ENCODE measurements at places on chromosomes 1 and 21. TPM values are rescaled to one million over a fixed set of nuclear protein-coding genes. Genes with fewer than 3 reads are reported as not detected.

- no peak for DNase-seq
Observed at GRCh38 chr1:221429264-221429663, 312.6 kb downstream of the DUSP10 start.

GRCh38 chr21:19130379-19131028 lies 726.9 kb upstream of the TMPRSS15 start:
- no peak for DNase-seq

GRCh38 chr1:178951600-178951999 lies 74.1 kb upstream of the FAM20B start:
- no peak for DNase-seq

- DNase-seq: no peak
Observed at GRCh38 chr1:76430531-76430930, 356.0 kb downstream of the ST6GALNAC3 start.

DNA sequence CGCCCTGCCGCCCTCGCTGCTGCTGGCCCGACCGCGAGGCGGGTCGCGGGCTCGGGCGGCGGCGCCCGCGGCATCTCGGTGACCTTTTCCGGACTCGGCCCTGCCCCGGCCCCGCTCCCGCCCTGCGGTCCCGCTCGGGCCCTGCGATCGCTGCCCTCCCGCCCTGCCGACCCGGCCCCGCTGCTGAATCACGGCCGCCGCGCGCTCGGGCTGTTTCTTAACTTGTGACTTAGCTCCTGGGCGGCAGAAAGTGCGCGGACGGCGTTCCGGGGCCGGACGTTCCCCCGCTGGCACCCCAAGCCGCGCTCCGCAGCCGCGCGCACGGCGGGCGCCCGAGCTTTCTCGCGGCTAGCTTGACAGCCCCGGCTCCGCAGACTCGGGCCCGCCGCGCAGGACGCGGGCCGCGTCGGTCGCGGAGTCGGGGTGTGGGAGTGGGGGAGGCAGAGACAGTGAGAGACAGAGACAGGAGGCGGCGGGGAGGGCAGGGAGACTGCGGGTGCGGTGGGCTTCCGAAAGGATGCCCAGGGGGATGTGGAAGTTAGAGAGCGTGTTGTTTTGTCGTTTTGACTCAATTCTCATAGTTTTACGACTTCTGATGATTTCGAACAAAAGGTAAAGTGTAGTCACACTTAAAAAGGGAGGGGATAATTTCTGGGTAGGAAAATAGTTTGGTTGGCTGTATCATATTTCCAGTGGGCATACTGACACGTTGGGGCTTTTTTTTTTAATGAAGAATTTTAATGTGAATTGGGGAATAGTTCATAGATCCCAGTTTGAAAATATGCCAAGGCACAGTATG lies 49.8 kb downstream of the PRDM2 start:
- DNase-seq: peak; percentile 83

DNA sequence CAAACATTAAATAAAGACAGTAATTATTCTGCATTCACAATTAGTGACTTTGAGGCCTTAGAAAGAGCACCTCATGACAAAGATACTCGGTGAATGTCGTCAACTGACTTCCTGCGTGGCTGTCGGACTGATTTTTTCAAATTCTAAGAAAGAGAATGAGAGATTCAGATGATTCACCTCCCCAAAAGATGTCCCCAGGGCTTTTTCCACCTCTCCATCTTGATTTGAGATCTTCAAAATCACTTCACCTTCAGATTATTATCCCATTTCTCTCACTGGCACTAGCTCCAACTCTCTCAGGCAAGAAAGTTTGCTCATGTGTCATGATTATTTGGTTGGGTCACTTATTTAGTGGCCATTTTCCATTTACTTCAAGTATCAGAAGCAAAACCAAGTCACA lies 5.0 kb upstream of the EDEM3 start:
- no peak for DNase-seq

- DNase-seq: peak; percentile 79
Observed at GRCh38 chr1:16324456-16324890, 27.8 kb downstream of the FBXO42 start.

DNA sequence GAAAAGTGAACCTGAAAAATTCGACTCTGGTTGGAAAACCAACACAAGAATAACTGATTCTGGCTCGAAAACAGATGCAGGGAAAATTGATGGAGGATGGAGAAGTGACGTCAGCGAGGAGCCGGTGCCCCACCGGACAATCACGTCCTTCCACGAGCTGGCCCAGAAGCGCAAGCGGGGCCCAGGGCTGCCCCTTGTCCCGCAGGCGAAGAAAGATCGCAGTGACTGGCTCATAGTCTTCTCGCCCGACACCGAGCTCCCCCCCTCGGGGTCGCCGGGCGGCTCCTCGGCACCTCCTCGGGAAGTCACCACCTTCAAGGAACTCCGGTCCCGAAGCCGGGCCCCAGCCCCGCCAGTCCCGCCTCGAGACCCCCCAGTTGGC lies 1.9 kb downstream of the RUSC1 start:
- DNase-seq: peak; percentile 78

GRCh38 chr1:29238620-29239002 lies 2.3 kb downstream of the PTPRU start:
- DNase-seq: no peak

DNA sequence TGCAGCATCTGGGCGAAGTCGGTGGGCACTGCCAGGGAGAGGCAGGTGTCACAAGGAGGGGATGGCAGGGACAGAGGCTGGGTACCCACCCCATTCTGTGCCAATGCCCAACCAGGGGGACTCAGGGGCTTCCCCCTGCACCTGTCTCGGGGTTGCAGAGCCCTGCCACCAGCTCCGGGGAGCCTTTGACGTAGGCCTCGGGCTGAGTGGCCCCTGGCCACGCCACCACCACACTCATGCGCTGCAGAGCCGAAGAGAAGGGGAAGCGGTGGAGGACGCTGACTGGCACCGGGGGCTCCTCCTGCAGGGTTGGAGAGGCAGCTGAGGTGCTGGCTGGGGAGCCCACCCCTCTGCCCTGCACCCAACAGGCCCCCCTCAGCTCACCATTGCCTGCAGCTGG lies 11.7 kb upstream of the MFAP2 start:
- no peak for DNase-seq

DNA sequence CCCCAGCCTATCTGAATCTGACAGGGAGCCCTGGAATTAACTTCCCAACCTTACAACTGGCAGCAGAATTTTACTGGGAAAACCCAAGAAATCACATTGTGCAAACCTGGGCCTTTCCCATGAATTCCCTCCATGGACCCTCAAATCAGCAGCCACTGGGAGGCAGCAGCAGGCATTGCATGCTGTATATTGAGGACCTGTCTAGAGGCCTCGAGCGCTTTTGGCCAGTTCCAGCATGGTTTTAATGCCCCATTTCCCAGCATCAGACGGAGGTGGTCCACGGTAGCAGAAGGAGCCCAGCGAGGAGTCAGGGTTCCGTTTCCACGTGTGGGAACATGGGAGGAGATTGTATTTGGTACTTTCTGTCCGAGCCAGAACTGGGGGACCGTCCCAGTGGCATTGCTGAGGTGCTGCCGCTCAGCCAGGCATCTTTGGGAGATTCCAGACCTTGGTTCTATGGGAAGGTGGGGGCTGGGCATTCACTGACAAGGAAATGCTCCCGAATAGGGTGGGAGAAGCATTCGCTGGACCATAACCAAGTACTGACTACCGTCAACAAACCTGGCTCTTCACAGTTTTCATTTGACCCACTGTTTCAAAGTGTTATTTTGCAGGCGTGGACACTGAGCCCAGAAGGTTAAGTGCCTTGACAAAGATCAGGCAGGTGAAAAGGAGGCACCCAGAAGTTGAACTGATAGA lies 15.9 kb downstream of the BMP8A start:
- DNase-seq: no peak

DNA sequence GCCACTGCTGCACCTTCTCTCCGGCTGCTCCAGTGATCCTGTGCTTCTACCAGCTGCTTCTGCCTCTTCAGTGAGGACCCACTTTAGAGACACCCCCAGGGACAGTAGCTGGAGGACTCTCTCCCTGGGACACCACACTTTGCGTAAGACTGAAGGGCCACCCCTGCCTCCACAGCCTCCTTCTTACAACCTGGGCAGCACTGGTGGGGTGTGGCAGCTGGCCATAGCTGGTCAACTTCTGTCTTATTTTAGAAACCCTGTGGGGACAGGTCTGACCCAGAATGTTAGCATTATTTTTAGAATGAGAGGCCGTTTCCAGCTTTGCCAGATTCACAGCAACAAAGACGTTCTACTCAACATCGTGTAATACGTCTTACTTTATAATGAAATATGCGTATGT lies 1.1 kb upstream of the KRTAP10-9 start:
- no peak for DNase-seq

GRCh38 chr1:162349635-162350330 lies 26.9 kb downstream of the SPATA46 start:
- no peak for DNase-seq

DNA sequence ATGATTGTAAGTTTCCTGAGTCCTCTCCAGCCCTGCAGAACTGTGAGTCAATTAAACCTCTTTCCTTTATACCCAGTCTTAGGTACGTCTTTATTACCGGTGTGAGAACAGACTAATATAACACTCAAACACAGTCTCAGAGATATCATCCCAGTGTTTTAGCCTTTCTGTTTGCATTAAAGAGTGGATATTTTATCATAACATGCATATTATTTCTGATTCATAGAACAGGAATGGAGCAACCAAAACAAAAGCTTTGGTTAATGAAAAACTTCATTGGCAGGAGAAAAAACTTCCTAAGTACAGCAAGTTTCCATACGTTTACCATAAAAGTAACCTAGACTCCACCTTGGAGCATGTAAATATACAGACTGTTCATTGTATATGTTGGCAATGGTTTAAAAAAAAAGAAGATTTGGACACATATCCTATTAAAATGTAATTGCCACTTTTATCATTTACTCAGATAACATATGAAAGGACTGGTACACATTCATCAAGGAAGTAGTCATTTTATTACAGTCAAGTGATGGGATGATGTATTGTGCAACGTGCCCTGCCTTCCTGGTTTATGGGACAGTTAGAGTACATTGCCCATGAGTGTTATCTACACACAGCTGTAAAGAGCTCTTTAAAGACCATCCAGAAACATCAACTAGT lies 144.8 kb downstream of the ETS2 start:
- DNase-seq: no peak

- peak; percentile 19 for DNase-seq
Observed at GRCh38 chr21:44391345-44392091, 38.1 kb downstream of the TRPM2 start.

- no peak for DNase-seq
Observed at GRCh38 chr1:217498209-217498608, 132.7 kb downstream of the GPATCH2 start.

GRCh38 chr1:36034692-36035091 lies 49.2 kb upstream of the TEKT2 start:
- DNase-seq: no peak

DNA sequence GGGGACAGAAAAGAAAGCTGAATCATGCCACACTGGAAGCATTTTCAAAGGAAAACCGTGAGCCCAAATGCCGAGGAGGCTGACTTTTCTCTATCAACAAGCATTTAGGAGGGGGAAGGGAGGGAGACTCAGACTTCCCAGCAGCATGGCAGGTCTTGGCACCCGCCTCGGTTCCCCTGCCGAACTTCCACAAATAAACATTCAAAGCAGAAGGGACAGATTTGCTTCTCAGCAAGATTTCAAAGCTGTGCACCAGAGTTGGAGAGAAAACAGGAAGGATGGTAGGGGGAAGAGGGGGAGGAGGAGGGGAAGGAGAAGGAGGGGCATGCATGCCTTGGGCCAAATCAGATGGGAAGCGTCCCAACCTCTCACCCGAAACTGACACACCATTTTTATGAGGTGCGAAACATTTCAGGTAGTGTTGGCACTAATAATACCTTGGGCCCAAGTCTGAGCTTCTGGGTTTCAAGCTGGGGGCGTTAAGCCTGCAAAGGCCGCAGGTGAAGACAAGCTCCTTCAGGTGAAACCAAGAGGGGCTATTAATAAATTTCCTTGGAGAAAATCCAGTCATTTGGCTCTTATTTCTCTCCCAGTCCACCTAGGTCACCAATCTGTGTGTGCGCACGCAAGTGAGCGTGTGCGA lies 26.4 kb downstream of the ABCA4 start:
- peak; percentile 83 for DNase-seq

GRCh38 chr1:245874942-245875580 lies 632.0 kb downstream of the SMYD3 start:
- DNase-seq: peak; percentile 71

GRCh38 chr1:31717341-31717740 lies 13.5 kb upstream of the COL16A1 start:
- no peak for DNase-seq

GRCh38 chr1:87179851-87180519 lies 148.7 kb upstream of the LMO4 start:
- DNase-seq: no peak

GRCh38 chr1:101849356-101849755 lies 147.4 kb downstream of the OLFM3 start:
- DNase-seq: no peak

GRCh38 chr1:42851960-42852607 lies 5.7 kb downstream of the ZNF691 start:
- DNase-seq: no peak

GRCh38 chr21:46128933-46129571 lies 26.3 kb downstream of the FTCD start:
- no peak for DNase-seq

DNA sequence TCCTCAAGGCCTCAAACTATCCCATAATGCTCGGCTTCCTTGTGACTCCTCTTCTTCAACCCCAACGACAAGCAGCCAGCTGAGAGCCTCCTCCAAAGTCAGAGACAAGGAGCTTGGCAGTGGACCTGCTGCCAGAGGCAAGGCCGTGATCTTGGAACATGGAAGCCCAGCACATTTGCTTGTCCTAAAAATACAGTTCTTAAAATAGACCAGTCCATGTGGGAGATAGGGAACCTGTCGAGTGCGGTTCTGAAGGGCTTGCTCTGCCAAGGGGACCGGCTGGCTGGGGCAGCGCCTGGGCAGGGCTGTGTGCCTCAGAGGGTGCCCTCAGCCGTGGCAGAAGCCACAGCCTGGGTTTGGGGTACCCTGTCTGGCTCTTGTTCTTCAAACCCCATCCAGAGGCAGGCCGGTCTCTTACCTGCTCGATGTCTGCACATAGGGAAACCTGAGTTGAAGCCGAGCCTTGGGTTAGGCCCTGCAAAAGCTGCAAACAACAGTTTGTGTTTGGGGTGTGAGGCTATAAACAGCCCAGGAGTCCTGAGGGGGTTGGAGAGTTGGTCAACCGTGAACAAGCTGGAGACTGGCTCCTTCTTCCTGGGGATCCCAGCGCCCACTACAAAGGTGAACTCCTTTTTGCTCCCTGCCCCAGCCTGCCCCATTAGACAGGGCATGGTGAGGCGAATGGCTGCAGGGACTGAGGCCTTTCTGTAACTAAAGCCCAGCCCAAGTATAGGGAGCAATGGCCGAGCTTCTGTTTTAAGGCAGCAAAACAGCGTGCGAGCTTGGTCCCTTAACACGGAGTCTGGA lies 228.8 kb downstream of the CAMTA1 start:
- peak; percentile 50 for DNase-seq

The HJV gene
- total RNA-seq: not detected

The KLF17 gene
- not detected for total RNA-seq

The ADIPOR1 gene
- total RNA-seq: 67.9 TPM

The KCND3 gene
- total RNA-seq: 13.3 TPM

The DMBX1 gene
- not detected for total RNA-seq

The OXCT2 gene
- not detected for total RNA-seq

The ICOSLG gene
- total RNA-seq: not detected

The RHOU gene
- 27.7 TPM for total RNA-seq
